Adipocyte (in vitro differentiated cells): ENCODE measurements at places on chromosomes 1 and 21.

DNA sequence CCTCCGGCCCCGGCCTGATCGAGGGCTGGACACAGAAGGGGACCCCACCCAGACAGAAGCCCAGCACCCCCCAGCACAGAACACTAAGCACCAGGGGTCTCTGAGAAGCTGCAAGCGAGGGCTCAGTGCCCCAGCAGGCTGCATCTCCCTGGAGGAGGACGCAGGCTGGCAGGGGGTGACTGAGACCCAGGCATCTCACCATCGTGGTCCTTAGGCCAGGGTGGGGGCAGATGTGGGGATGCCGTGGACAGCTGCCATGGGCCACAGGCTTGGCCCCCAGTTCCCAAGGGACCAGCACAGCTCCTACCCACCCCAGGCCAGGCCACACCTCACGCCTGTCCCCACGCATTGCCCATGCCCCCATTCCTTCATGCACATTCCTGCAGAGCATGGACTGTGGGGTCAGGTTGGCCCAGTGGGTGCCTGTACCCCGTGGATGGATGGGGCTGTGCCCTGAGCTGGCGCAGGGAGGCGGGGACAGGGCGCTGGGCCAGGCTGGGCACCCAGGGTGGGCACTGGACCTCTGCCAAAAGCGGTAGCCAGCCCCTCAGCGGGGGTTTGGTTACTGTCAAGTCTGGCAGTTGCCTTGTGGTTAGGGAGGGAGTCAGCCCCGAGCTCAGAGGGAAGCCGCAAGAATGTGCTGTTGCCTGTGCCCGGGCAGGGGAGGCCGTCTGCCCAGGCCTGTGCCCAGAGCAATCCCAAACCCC lies 61.5 kb downstream of the ARHGEF16 start:
- peak; percentile 61 for DNase-seq

GRCh38 chr1:101967871-101968270 lies 28.9 kb downstream of the OLFM3 start:
- DNase-seq = no peak

DNA sequence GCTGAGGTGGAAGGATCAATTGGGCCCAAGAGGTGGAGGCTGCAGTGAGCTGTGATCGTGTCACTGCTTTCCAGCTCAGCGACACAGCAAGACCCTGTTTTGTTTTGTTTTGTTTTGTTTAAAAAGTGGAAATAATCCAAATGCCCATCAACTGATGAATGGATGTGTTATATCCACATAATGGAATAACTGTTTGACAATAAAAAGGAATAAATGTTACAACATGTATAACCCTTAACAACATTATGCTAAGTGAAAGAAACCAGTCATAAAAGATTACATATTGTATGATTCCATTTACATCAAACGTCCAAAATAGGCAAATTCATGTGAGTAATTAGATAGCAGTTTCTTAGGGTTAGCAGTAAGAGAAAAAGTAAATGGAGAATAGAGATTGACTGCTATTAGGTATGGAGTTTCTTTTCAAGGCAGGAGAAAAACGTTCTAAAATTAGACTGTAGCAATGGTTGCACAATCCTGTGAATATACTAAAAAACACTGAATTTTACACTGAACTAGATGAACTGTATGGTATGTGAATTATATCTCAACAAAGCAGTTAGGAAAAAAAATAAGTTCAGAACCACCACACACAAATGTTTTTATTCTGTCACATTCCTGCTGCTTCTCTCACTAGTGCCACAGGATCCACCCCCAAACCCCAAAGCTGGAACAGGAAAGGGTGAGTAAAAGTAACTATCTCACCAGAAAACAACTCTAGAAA lies 15.7 kb downstream of the FOXJ3 start:
- peak; percentile 74 for DNase-seq

DNA sequence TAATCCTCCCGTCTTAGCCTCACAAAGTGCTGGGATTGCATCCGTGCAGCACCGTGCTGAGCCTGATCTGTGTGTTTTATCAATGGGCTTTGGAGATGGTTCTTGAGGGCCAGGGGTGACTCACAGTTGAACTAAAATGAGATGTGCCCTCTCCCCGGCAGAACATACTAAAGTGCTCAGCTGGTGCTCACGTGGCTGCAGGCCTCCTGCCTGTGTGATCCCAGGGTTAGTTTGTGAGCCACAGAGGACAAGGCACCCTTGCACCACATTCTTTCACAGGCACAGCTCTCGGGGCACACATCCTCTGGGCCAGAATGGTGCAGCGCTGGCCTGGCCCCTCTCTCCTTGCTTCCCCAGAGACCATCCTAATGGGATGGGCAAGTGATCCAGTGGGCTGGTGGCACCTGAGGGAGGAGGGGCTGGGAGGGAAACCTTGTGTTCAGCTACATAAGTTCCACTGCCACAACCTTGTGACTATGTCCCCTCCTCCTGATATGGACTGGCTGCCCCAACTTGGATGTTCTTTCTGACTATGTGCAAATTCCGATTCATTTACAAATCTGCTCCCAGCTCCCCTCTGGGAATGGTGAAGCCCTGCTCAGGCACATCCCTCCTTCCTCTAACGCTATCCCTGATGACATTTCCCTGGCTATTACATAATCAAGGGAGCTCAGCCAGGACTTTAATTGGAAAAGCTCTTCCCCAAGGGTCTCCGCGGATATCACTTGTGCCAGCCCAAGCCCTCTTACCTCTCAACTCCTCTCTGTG lies 197.0 kb upstream of the EDN2 start:
- DNase-seq = no peak

GRCh38 chr1:68142036-68142435 lies 90.3 kb downstream of the WLS start:
- DNase-seq = no peak
